Osteocyte (in vitro differentiated cells): ENCODE measurements at places on chromosomes 5 and 9.

GRCh38 chr9:134585746-134586706, 55.6 kb upstream of the COL5A1 start:
- DNase-seq: peak; percentile 87

DNA sequence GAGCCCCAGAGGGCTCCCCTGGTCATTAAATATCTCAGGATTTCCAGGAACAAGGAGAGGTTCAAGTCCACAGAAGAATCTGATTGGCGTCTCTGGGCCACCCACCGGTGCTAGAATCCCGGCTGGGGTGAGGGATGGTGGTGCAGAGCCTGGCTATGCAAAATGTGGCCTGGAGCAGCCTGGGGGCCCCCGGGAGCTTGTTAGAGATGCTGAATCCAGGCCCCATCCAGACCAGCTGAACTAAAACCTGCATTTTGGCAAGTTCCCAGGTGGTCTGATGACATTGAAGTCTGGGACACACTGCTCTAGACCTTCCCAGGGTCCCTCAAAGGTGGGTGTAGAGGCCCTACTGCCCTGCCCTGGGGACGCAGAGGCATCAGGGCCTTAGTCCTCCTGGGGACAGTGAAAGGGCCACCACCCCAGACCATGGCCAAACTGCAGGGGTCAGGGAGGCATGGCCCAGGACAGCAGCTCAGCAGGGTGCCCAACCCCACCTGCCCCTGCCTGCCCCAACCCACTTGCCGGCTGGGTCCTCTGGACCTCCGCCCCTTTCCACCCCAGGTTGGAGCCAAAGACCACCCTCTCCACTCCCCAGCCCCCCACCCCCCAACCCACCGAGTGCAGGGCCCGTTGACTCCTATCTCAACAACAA, 34.7 kb downstream of the ADAMTS2 start:
- no peak for DNase-seq

DNA sequence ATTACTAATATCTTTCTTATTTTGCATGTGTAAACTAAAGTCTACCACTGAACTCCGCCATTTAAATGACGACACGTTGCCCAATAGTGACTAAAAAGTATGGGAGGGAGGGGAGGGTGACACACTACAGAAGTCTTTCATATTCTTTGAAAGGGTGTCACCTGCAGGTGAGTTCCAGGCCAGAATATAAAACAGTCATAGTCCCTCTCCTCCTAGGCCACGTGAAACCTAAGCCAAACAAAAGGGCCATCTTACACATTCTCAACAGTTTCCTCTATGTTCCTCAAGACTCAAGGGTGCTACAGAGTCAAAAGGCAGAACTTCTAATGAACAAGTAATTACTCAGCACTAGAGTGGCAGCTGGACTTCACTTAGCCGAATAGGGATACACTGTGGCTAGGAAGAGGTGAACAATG, 6.4 kb downstream of the CEMIP2 start:
- no peak for DNase-seq

- DNase-seq: no peak
Observed at GRCh38 chr9:14522627-14523379, 170.4 kb downstream of the ZDHHC21 start.

DNA sequence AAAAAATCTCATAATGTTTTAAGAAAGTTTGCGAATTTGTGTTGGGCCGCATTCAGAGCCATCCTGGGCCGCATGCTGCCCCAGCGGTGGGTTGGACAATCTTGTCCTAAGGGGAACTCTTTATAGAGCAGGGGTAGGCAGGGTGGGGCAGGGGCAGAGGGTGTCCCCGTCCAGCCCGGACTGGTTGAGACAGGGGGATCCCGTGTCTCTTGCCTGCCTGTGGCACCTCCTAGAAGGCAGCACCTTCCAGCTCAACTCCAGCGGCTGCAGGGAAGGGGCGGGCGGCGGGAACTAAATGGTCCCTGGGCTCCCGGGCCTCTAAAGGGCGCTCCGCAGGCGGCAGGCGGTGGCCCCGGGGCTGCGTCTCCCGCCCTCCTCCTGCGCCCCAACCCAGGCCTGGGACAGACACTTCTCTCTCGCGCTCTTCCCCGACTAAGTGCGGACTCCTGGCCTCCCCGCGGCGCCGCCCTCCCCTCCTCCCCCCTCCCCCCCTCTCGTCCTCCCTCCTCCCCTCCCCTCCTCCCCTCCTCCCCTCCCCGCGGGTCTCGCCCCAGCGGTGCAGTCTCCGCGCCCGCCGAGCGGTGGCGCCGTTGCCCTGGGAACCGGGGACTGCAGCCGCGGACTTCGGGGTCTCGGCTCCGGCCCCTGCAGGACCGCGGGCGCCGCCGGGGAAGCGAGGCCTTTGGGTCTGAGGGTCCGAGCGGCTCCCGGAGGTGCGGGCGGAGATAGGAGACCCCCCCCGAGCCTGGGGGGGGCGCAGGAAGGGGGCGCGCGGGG, 132.6 kb downstream of the MRPL36 start:
- peak; percentile 87 for DNase-seq

GRCh38 chr5:5387192-5387591, 35.3 kb upstream of the ICE1 start:
- DNase-seq: no peak

DNA sequence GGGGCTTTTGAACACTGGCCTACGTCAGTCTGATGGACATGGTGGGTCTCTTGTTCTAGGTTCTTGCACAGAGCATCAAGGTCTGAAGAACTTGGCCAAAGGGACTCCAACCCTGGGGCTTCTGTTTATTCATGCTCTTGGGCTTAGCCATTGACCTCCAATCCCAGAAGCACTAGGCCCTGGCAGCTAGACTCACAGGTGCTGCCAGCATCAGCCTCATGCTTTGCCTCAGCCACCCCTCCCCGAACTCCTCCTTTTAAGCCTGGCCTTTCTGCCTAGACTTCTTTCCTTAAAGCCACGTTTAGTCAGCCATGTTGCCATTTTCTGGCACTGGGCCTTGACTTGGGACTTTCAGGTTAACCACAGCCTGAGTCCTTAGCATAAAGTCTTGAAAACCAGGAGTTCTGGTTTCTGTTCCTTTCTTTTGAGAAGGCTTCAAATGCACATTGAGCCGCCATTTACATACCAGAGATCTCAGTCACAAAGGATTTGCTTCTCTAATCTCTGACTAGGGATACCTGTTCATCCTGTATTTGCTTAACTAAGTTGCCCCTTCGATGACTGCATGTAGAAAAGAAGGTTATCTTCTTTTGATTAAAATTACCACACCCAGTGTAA, 54.7 kb downstream of the ANGPTL2 start:
- DNase-seq: no peak

DNA sequence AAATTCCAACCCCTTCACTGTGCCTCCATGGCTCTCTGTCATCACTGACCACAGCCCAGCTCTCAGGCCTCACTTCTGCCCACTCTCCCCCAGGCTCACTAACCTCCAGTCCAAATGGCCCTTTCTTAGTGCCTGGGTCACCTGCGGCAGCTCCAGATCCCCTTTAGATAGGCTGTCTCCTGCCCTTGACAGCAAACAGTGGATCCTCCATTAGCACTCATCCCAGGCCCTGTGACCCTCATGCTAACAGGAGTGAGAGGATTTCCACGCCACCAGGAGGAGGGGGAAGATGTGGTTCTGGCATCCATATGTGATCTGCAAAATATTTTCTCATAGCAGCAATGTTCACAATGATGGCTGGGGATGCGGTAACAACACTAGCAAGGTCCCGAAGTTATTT, 139.4 kb downstream of the DCP2 start:
- DNase-seq: no peak

- no peak for DNase-seq
Observed at GRCh38 chr5:42761791-42762190, 5.2 kb downstream of the CCDC152 start.

DNA sequence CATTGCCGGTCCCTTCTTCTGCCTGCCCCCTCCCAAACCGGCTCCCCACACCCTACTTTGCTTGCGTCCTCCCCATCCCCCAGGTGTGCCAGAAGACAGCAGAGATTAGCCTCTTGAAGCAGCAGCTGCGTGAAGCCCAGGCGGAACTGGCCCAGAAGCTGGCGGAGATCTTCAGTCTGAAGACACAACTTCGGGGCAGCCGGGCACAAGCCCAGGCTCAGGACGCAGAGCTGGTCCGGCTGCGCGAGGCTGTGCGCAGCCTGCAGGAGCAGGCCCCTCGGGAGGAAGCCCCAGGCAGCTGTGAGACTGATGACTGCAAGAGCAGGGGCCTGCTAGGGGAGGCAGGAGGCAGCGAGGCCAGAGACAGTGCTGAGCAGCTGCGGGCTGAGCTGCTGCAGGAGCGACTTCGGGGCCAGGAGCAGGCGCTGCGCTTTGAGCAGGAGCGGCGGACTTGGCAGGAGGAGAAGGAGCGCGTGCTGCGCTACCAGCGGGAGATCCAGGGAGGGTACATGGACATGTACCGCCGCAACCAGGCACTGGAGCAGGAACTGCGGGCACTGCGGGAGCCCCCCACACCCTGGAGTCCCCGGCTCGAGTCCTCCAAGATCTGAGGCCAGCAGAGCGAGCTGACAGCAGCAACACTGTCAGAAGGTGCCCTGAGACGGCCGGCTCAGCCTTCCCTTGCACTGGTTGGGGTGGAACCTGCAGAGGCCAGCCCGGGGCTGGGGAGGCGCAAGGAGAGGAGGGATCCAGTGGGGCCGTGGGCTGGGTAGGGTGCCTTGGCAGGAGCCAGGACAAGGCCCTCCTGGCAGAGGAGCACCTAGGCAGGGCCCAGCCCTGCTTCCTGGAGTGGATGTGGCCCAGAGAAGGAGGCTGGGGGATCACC, 8.3 kb downstream of the N4BP3 start:
- no peak for DNase-seq

GRCh38 chr5:590346-590745, 21.8 kb upstream of the CEP72 start:
- no peak for DNase-seq

DNA sequence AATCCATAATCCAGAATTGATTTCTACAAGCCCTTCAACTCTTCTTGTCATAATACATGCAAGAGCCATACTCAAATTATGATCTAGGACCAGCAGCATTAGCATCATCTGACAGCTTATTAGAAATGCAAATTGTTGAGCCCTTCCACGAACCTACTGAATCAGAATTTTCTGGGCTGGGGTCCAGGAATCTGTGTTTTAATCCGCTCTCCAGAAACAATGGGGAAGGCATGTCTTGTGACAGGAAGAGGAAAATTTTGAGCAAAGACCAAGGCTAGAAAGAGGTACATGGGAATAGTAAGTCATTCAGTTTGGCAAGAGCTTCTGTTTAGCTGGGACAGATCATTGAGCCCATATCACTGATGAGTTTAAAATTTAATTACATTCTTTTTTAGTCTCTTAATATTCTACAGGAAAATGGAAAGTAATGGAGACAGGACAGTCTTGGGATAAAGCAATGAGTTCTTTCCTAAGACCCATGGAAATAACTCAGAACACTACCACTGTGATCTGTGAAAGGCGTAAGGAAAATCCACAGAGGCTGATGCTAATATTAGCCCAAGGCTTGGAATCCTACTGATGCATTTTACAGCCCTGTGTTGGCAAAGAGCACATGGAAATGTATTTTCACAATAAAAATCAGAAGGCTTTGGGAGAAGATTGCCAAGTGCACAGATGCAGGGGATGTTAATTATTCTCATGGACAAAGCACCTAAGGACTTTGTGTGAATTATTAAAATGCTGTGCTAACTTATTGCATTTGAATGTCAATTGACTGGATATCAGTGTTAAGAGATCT, 73.7 kb upstream of the STK32A start:
- no peak for DNase-seq

GRCh38 chr9:129130791-129131190, 19.6 kb downstream of the PTPA start:
- DNase-seq: no peak

DNA sequence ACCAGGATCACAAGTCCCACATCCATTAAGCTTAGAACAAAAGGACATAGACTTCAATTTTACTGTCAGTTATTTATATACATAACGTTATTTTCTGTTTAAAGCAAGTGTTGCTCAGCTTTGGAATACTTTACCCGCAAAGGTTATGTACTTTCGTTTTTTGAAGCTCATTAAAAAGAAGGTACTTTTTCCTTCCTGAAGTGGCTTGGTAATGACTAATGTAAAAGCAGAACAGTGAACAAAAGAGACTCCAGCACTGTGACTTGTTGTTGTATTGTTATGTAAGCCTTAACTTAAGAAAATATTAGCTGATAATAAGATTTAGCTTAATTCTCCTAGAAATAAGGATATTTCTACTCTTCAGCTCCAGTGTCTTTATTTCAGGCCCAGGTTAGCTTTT, 97.3 kb upstream of the SLCO6A1 start:
- DNase-seq: no peak

DNA sequence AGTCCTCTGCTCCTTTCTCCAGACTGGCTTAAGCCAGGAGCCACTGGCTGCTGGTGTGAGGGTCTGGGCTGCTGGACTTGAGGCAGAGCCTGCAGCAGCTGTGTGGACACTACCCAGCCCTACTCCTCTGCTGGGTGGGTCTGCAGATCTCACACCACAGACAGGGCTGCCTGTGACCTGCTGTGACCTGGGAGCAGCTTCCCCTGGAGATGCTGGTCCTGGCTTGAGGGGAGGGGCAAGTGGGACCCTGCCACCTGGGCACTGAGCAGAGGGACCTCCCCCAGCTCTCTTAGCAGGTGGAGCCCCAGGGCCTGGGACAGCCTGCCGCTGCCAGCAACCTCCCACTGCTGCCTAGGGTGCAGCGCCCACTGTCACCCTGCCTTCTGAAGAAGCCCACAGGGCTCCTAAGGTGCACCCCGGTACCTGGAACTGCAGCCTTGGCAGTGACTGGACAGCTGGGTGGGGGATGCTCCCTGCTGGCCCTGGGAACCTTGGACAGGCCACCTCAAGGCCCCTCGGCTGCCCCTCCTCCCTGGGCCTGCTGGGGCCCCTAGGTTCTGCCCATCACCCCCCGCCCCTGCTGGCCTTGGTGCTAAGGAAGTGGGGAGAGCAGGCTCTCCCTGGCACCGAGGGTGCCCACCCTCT, 9.1 kb downstream of the CACFD1 start:
- DNase-seq: no peak

DNA sequence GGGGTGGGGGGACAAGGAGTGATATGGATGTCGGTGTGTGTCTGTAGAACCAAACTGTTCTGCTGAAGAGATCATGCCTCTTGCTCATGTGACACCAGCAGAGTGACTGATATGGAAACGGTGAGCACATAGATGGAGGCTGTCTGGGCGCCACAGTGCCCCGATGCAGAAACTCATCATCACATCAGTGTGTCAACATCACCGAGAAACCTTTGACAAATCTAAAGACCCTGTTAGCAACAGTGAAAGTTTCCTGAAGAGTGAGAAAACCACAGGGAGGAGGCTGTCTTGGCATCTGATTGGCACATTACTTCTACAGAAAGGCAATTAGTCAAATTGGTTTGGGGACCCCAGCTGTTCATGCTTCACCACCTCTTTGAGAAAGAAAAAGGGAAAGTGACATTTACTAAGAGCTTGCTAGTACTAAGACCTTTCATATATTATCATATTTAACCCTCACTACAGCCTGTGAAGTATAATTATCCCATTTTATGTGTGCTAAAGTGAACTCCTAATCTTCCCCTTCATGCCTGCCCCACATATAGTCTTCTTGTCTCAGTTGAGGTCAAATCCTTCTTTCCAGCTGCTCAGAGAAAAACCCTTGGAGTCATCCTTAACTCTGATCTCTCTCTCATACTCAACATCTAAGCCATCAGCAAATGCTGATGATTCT, 25.6 kb downstream of the CSF2 start:
- no peak for DNase-seq

- DNase-seq: no peak
Observed at GRCh38 chr5:100493996-100494395, 41.2 kb upstream of the FAM174A start.
